ENCODE measurements at places on chromosomes 5 and 9.

GRCh38 chr5:116466727-116467464, 107.7 kb downstream of the SEMA6A start:
- DNase-seq, result no peak

GRCh38 chr5:112186401-112186990, 232.6 kb downstream of the EPB41L4A start:
- DNase-seq, result no peak

GRCh38 chr5:59445741-59446140, 447.8 kb downstream of the PDE4D start:
- DNase-seq, result no peak

GRCh38 chr5:57032151-57032551, 80.2 kb upstream of the MIER3 start:
- no peak for DNase-seq

- DNase-seq, result no peak
These were observed 94.2 kb upstream of the SLIT3 start for GRCh38 chr5:169395136-169395535.

DNA sequence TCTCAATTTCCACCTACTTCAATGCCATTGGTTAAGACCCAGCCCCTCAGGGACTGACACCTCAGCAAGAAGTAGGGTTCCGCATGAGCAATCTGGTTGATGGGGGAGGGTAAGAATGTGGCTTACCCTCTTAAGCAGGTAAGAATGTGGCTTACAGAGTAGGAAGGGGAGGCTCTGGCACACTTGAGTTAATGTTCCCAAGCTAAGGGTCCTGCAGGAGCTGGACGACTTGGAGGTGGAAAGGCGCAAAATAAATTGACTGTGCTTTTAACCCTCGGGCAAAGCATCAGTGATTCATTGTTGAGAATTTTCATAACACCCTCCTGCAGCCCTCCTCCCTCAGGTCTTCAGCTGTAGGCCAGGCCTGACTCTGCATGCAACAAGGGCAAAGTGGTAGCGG, 24.9 kb upstream of the ADRA1B start:
- no peak for DNase-seq

- no peak for DNase-seq
These were observed 165.1 kb downstream of the ASTN2 start for GRCh38 chr9:117249799-117250198.

- no peak for DNase-seq
These were observed 340.2 kb downstream of the ARRDC3 start for GRCh38 chr5:91042936-91043255.

DNA sequence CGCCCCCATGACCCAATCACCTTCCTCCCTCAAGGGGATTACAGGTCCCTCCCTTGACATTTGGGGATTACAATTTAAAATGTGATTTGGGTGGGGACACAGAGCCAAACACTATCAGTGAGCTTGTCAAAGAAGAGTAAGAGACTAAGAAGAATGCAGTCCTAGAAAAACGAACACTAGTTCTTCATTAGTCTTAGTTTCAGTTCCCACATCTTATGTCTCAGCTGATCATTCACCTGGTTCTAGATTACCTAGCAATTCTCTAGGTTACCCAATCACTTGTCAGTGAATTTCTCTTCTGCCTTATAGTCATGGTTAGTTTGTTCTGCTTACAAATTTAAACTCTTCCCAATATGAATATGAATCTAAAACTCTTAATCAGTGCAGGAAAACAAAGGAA, 251.5 kb downstream of the COX7C start:
- DNase-seq, result no peak

DNA sequence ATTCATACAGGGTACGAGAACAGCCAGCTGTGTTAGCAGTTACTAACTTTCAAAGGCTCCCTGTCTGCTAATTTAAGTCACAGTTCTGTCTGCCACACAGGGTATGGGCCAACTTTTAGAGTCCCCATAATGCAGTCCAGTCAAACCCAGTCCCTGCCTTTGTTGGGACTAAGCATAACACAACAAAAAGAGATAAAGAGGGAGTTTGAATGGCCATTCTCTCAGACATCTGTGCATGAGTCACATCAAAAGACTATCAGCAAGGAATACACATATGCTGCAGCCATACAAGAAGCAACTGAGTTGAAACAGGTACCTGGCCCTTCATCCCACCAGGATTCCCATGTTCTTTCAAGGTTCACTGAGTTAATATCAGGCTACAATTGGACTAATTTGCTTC, 744.5 kb upstream of the C9orf72 start:
- no peak for DNase-seq

DNA sequence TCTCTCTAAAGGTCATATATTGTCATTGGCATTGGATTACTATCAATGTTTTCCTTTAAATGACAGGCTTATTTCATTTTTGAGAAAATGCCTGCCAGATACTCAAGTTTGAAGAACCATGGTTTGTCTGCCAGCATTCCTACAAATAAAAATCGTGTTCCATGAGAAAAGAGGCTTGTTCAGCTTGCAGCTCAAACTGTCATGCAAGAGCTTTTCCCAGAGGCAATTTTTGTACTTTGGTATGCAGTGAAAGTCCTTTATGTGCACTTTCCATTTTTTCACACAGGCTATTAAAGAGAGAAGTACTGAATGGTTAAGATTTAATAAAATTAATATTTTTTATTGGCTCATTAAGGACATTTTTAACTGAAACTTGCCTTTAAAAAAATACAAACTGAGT, 110.4 kb downstream of the FBXO4 start:
- DNase-seq, result no peak

- no peak for DNase-seq
These were observed 38.5 kb downstream of the SNCAIP start for GRCh38 chr5:122350496-122350895.

DNA sequence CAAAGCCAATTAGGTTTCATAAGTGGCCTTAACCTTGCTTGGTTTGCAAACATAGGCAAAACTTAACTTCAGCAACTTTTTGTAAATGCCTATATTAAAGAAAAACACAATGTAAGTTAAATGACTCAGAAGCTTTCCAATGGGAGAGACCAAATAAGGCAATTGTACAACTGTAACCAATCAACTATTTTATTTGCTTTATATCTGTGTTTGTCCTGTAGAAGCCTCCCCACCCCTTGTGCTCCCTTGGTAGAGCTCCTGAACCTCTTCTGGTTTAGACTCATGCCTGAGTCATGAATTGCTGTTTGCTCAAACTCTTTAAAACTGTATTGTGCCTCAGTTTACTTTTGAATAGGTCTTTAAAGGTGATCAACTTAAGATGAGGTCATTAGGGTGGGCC, 3.0 kb upstream of the C1QTNF3 start:
- no peak for DNase-seq

DNA sequence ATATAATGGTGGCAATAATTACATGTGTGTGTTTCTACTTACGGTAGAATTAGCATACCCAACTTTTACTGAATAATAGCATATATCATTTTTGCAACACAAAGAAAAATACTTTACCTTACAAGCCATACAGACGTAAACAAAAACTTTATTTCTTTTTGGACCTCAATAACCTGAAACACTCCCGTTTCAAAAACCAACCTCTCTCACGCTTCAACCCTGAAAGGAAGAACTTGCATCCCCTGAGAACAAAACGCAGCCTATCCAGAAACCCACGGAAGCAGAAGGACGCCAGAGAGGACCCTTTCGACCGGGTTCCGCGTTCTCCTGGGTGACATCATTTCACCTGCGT, at the start of gene RNF38:
Gene RNF38, minus strand, starts transcription at position 290 of the 352 bp plus-strand sequence. Its CDS starts 161 bp downstream, at position 129.
- no peak for DNase-seq

- DNase-seq, result no peak
These were observed 2.8 kb downstream of the MCCC2 start for GRCh38 chr5:71589903-71590302.

DNA sequence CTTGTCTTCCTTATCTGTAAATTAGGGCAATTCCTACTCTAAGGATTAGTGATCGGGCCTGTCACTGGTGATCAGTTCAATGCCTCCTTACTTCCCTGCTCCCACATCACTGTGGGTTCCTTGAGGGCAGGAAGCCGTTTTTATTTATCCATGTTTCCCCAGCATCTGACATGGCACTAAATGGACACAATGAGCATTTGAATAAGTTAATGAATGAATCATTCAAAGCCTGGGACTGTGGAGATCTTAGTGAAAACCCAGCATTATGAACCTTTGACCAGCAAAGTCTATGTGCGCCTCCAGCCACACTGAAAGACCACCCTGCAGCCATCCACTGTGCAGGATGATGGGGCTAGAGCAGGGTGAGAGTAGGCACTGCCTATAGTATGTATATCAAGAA, 11.6 kb downstream of the COL15A1 start:
- no peak for DNase-seq

- DNase-seq, result no peak
These were observed 192.9 kb upstream of the RIOK2 start for GRCh38 chr5:97375959-97376358.

DNA sequence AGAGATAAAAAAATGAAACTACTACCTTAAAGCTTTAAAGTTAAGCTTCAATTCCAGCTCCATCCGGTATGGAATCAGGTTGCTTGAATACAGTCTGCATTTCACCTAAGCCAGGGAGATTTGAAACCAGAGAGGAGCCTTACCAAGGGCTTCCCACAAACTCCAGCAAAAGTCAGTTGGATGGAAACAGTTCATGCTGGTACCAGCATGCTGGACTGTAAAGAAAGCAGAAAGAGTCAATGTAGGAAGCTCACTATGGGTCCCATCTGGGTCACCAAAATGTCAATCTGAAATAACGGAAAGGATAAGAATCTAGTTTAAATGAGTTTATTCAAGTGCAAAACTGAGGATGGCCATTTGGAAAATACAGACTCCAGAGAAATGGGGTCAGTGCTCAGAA, 65.3 kb downstream of the CDO1 start:
- no peak for DNase-seq

- no peak for DNase-seq
These were observed 66.6 kb downstream of the C9orf152 start for GRCh38 chr9:110141227-110141793.

DNA sequence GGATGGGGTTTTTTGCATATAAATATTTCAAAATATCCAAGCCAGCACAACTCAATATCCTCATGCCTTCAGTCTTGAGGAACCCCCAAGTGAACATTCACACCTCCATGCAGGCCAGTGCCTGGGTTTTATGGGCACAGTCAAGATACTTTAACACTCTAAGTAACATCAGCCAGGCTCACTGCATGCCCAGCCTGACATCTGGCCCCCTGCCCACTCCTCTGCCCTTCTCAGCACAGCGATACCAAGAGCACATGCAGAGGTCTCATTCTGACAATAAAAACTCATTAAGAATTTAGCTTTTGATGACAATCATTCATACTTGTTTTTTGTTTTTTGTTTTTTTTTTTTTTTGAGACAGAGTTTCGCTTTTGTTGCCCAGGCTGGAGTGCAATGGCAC, 250.0 kb downstream of the CWC27 start:
- DNase-seq, result no peak

DNA sequence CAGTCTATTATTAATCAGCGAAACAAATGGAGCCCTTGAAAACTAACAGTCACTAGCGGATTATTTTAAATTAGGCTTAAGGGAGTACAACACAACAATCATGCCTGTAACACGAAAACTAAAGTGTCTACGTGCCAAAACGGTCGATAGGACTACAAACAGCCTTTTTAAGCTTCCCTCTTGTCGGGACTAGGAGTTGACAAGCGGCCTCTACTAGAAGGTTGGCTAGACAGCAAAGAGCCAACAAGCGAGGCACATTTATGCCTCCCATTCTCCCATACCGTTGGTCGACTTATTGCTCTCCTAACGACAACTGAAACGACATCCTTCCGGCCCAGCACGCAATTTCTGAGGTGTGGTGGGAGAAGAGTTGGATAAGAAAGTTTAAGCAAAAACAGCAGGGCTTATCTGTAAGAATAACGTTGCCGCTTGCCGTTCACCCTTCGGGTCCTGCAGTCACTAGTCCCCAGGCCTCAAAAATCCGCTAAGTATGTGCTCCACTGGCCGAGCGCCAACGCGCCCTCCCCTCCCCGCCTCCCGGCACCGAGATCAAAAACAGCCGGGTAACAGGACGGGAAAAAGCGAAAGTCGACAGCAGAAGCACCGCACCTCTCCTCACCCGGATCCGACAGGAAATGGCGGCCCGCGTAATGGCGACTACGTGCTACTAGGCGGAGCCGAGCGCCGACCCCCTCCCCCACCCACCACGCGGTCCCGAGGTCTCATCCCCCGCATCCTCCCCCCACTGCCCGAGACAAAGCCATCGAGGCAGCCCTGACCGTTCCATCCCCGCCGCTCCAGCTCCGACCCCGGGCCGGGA, 813 bp downstream of the HNRNPK start:
- DNase-seq, result peak; percentile 82

GRCh38 chr5:92879806-92880543, 701.0 kb downstream of the NR2F1-AS1 start:
- no peak for DNase-seq

DNA sequence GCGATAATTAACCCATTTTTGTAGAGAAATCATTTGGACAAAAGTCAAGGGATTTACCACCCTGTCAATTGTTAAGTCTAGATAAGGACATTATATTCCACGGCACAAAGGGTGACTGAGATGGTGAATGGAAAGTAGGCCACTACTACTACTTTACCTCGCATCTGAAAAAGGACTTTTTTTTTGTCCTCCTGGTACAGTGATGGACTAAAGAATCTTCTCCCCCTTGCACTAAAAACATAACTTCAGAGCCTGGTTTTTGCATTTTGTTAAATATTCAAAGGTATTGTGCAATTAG, 147.5 kb downstream of the EBF1 start:
- no peak for DNase-seq

GRCh38 chr5:77128411-77129061, 41.5 kb upstream of the ZBED3 start:
- no peak for DNase-seq

DNA sequence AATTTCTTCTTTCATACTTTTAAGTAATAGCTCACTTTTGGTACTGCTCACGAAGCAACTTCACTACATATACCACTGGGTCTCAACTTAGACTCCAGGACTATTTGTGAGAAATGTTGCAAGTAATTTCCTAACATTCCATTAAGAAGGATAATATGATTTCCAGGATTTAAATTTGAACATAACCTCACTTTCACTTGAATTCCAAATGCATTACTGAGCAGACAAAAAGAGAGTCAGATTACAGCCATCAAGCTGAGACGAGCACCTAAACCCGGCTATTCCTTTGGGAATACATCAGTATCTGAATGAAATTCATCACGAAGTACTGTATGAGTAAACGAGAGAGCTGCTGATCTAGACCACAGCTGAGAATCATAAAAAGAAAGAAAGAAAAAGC, 47.3 kb downstream of the LIFR start:
- no peak for DNase-seq

GRCh38 chr9:130429831-130430230, 14.9 kb upstream of the ASS1 start:
- DNase-seq, result no peak

- no peak for DNase-seq
These were observed 24.6 kb downstream of the RFK start for GRCh38 chr9:76369583-76369982.

Measured in H1 (cell line).